Spinal cord (tissue), 10 donors: ENCODE measurements at places on chromosomes 1 and 21. TPM values are rescaled to one million over a fixed set of nuclear protein-coding genes. Genes with fewer than 3 reads are reported as not detected.

DNA sequence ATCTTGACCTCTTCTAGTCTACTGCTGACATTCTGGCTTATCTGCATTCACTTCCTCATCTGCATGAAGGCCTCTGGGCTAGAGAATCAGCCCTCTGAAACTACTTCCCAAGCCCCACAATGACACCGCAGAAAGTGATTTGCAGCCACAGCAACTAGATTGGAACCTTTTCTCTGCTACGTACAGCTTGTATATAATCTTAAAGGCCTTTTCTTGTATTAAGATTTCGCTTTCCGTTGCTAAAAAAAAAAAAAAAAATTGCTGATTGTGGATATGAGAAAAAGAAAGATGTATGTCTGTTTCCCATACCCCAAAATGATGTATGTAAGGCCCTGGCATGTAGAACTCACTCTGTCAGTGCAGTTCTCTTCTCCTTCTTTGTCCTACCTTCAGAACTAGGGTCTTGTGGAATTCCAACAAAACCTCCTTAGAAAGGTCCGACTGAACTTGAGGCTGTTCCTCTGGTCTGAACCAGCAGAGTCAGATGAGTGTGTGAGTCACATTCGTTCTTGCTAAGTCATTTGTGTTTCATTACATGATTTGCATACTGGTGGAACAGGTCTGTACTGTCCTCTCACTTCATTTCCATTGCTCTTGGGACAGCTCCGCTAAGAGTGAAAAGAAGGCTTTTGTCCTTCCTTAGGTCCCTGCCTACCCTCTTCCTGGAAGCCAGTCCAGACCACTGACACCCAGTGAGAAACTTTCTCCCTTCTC lies 62.7 kb downstream of the PLPP3 start:
- no peak for DNase-seq

GRCh38 chr1:29259802-29260441 lies 23.6 kb downstream of the PTPRU start:
- no peak for DNase-seq

DNA sequence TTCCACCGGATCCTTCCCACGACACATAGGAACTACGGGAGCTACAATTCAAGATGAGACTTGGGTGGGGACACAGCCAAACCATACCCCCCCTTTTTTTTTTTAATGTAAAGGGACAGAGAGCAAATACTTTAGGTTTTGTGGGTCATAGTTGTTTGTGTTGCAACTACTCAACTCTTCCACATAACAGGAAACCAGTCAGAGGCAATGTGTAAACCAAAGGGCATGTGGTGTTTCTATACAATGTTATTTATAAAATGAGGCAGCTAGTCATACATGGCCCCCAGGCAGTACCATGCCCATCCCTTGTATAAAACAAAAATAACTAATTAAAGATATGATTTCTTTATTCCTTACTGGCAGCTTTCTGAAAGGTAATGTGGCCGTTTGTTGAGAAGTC lies 845.4 kb upstream of the ADAMTS5 start:
- no peak for DNase-seq

GRCh38 chr1:32044234-32044633 lies 28.5 kb upstream of the TMEM39B start:
- no peak for DNase-seq

- DNase-seq, result peak; percentile 83
Observed at GRCh38 chr1:68449901-68450300, at the start of gene RPE65. RPE65 (minus strand) TSS chr1:68449954; CDS start chr1:68449905, 49 bp downstream.

DNA sequence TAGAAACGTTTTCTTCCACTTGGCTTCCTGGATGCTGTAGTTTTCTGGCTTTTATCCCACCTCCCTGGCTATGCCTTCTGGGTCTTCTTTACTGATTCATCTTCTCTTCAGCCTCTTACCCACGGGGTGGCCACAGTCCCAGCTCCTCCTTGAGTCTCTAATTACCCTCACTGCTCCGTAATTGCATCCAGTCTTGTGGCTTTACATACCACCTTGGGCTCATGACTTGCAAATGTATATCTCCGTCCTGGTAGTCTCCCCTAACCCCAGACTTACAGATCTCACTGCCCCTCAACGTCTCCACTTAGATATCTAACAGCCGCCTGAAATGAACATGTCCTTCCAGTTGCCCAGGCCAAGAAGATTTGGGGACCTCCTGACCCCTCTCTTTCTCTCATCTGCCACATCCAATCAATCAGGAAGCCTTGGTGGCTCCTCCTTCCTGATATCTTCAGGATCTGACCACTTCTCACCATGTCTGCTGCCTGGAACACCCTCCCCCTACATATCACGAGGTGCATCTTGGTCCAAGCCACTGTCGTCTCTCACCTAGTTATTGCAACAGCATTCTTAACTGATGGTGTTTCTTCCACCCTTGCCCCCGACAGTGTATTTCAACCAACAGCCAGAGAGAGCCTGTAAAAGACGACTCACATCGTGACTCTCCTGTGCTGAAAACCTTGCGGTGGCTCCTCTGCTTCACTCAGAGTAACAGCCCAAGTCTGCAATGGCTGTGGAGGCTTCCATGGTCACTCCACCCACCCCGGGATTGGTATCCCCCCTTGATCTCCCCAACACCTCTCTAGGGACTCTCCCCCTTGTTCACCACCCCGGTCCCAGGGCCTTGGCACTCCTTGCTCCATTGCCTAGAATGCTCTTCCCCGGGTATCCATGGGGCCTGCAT lies 219.0 kb upstream of the POU3F1 start:
- DNase-seq, result no peak

GRCh38 chr1:79161077-79161476 lies 154.5 kb upstream of the ADGRL4 start:
- no peak for DNase-seq

- DNase-seq, result no peak
Observed at GRCh38 chr1:171290621-171291020, 23.4 kb upstream of the FMO4 start.

GRCh38 chr1:20974069-20974468 lies 187.0 kb upstream of the HP1BP3 start:
- no peak for DNase-seq

- DNase-seq, result no peak
Observed at GRCh38 chr1:205800427-205800826, 12.6 kb downstream of the SLC41A1 start.

DNA sequence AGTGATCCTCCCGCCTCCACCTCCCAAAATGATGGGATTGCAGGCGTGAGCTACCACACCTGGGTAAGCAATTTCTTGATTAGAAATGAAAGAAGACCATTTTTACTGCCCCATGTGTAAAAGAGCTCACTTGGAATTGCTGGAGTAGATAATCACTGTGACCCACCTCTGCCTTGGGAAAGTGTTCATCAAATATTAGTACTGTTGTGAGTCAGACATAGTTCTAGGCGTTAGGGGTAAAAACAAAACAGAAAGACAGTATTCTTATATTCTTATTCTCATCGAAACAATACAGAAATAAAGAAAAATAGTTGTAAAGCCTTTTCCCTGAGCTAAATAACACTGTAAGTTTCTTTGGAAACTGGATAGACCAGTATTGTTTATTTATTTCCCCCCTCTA lies 36.2 kb downstream of the CELF3 start:
- no peak for DNase-seq

- no peak for DNase-seq
Observed at GRCh38 chr1:38133304-38133703, 86.7 kb upstream of the POU3F1 start.

DNA sequence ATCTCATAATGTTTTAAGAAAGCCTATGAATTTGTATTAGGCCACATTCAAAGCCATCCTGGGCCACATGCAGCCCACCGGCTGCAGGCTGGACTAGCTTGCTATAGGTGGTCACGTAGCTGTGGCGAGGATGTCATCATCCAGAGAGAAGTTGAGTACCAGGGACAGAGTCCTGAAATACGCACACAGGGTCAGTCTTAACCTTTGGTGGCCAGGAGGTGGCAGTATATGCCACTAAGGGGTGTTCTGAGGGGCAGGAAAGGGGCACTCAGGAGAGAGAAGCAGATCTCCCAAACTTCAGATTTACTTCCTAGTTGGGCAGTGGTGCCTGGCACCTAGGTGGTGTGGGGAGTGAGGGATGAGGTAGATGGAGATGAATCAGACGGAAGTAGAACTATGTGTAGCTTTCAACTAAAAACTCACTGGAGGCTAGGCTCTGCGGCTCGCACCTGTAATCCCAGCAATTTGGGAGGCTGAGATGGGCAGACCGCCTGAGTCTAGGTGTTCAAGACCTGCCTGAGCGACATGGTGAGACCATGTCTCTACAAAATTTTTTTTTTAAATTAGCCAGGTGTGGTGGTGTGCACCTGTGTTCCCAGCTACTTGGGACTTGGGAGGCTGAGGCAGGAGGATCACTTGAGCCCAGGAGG lies 16.3 kb upstream of the CDK18 start:
- DNase-seq, result no peak

GRCh38 chr1:167022384-167022783 lies 33.3 kb downstream of the MAEL start:
- no peak for DNase-seq

GRCh38 chr1:189941922-189942321 lies 535.7 kb downstream of the BRINP3 start:
- no peak for DNase-seq

DNA sequence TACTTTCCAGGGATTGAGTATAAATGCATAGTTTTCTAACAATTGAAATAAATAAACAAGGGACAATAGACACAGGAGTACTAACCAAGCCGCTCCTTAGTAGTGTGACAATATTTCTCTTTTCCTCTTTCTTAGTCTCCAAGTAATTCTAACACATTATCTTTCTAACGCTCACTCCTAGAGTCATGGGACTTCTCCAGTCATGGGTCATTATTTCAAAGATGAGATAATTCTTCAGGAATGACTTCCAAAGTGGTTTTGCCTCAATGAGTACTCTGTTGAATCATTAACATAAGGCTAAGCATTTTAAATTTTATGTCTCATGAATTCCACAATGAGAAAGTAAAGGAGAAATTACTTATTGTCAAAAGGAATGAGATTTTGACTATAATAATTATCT lies 605.8 kb upstream of the ADAMTS5 start:
- peak; percentile 71 for DNase-seq

DNA sequence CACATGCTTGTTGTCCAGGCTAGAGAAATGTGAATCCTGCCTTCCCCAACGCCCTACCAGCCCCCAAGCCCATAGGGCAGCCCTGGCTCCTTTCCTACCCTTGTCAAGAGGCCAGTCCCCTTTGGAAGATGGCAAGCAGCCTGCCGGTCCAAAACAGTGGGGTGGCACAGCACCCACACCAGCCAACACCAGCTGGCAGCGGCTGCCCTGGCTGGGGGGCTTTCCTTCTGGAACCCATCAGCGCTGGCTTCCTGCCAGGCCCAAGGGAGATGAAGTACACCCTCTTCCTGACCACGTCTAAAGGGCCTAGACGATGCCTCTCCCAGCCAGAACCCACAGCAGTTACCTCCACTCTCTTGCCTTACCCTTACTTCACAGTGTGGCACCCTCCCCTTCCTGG lies 24.2 kb downstream of the KCNN3 start:
- DNase-seq, result peak; percentile 65

DNA sequence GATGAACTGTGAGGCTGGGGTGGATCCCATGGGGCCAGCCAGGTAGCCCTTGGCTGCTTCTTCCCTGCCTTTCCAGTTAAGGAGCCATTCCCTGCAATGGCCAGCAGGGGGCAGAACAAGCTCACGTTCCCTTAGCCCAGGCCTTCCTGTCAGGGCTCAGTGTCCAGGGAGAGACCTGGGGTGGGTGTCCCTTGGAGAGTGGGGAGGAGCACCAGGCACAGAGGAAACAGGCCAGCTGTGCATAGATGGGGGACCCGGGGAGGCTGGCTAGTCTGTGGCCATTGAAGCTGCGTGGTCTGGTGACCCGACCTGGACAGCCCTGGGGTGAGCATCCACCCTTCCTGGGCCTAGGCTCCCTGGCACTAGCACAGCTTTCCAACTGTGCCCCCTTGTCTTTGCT lies 13.2 kb upstream of the EPS8L3 start:
- no peak for DNase-seq

- DNase-seq, result no peak
Observed at GRCh38 chr21:19245188-19245580, 841.6 kb upstream of the TMPRSS15 start.

GRCh38 chr1:74368335-74368734 lies 133.1 kb downstream of the TNNI3K start:
- no peak for DNase-seq

GRCh38 chr1:118960567-118961136 lies 27.5 kb downstream of the TBX15 start:
- DNase-seq, result no peak

GRCh38 chr1:225891229-225891972 lies 2.5 kb upstream of the LEFTY1 start:
- DNase-seq, result no peak

DNA sequence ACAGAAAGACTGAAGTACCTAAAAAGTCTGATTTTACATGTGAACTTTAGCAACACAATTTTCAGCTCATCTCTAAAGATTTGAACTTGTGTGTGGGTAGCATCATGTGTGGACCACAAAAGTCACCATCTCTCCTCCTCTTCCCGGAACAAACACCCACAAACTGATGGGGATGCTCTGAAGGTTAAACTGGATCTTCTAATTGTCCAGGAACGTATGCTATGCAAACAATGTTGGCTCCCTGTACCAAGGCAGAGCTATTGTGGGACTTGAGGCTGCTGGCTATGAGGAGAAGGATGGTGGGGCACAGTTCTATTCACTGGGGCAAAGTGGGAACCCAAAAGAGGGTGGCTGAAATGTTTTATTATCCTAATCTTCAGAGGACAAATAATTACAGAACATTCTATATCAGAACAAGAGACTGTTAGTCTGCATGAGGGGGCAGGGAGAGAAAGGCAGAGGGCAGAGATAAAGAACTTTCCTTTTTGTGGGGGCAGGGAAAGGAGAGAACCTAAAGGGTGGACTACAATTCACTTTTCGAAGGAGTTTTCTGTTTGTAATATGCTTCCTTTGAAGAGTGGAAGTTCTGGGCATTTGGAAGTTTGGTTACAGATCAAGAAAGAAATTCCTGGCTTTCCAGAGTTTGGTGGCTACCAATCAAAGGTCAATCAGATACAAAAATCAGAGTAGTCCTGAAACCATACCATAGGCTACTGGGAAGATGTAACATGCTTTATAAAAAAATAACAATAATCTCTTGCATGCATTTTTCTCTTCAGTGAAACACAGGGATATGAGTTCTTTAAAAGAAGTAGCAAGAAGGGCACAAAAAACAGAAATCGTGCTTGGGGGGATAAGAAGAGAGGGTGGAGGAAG lies 62.9 kb downstream of the GADD45A start:
- no peak for DNase-seq

The CCDC190 gene
- total RNA-seq, result 4.8 TPM

The C1orf21 gene
- 22.8 TPM for total RNA-seq

The AUNIP gene
- 2.3 TPM for total RNA-seq

The ZMYM1 gene
- 17.3 TPM for total RNA-seq

The FMO2 gene
- 4.7 TPM for total RNA-seq

The TMEM50A gene
- total RNA-seq, result 111 TPM

The MIS18A gene
- total RNA-seq, result 10.4 TPM

The PTAFR gene
- total RNA-seq, result 4.7 TPM

The PGLYRP3 gene
- total RNA-seq, result not detected
